Fibroblast of skin of right quadriceps (primary cell): ENCODE measurements at places on chromosomes 2 and 18.

GRCh38 chr2:60413814-60414168 lies 139.7 kb downstream of the BCL11A start:
- DNase-seq: no peak

GRCh38 chr2:234496055-234496834 lies 636 bp downstream of the ARL4C start:
- DNase-seq: peak; percentile 27

DNA sequence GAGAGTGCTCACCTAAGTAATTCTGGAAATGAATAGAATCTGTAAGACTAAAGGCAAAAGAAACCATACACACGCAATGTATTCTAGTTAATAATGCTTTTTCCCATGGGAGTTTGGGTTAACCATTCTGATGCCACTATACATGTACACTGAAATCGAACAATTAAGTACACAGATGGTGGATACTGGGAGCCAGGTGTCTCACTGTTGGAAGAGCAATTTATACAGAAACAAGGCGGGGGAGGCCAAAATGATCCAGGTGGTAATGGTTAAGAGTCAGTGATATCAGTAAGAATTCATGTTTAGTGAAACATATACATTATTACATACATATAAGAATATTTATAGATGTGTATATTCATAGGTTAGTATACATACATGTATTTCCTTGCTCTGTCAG lies 67.2 kb downstream of the TMEM131 start:
- DNase-seq: no peak

DNA sequence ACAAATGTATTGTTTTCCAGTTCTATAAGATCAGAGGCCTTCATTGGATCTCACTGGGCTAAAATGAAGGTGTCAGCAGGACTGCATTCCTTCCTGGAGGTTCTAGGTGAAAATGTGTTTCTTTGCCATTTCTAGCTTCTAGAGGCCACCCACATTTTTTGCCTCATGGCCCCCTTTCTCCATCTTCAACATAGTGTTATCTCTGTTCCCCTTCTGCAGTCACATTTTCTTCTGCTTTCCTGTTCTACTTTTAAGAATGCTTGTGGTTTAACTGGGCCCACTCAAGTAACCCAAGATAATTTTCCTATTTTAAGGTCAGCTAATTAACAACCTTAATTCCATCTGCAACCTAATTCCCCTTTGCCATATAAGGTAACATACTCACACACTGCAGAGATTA lies 36.1 kb downstream of the METTL21A start:
- DNase-seq: no peak

DNA sequence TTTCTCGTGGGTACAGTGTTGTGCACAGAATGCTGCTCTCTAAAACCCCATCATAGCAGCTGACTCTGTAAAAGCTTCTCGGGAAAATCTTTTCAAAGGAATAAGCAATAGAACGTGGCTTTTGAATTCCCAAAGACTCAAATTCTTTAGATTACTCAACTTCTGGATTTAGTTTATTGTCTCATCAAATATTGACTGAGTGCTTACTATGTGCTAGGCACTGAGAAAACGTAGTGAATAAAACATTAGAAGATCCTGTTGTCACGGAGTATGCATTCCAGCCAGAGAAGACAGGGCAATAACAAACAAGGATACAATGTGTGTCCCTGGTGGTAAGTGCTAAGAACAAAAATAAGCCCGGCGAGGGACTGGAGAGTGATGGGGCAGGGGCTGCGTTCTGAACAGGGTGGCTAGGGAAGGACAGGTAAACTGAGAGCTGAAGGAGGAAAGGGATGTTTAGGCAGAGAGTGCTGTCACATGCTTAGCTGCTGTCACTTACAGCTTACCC lies 178.2 kb upstream of the SIX3 start:
- no peak for DNase-seq

DNA sequence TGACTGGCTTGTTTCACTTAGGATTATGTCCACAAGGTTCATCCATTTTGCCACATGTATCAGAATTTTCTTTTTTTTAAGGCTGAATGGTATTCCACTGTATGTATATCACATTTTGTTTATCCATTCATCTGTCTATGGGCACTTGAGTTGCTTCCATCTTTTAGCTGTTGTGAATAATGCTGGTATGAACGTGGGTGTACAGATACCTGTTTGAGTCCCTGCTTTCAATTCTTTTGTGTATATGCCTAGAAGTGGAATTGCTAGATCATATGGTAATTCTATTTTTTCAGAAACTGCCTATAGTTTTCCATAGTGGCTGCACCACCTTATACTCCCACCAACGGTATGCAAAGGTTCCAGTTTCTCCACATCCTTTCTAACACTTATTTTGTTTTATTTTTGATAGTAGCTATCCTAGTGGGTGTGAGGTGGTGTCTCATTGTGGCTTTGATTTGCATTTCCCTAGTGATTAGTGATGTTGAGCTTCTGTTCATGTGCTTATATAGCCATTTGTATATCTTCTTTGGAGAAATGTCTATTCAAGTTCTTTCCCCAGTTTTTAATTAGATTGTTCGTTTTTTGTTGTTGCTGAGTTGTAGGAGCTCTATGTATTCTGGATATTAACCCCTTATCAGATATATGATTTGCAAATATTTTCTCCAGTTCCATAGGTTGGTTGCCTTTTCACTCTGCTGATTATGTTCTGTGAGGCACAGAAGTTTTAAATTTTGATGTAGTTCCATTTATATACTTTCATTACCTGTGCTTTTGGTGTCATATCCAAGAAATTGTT lies 40.7 kb downstream of the TTC39C start:
- DNase-seq: no peak

GRCh38 chr2:7009207-7009911 lies 92.1 kb downstream of the RNF144A start:
- DNase-seq: no peak

- no peak for DNase-seq
These were observed 166.7 kb upstream of the ZNF521 start for GRCh38 chr18:25518716-25519053.

GRCh38 chr18:45788861-45789260 lies 36.6 kb upstream of the SIGLEC15 start:
- DNase-seq: no peak

GRCh38 chr2:236321415-236321814 lies 57.2 kb upstream of the ASB18 start:
- no peak for DNase-seq

DNA sequence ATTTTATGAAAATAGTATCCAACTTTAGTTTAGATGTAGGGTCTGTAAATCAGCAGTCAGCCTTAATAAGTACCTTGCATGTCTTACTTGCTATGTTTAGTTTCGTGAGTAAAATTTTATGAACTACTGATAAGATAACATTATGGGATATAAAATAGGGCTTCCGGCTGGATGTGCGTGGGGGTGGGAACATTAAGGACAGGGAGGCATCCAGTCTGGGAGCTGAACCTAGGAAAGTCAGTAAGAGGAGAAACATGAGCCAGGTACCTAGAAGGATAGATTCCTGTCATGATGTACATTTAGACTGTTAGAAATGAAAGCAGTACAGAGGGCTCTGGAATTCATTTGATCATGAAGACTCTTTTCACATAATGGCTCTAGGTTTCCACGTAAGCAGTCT lies 12.7 kb upstream of the KCNJ13 start:
- no peak for DNase-seq

- DNase-seq: peak; percentile 68
These were observed 156.2 kb upstream of the TCF4 start for GRCh38 chr18:55744206-55744605.

- peak; percentile 30 for DNase-seq
These were observed 76.4 kb downstream of the AGAP1 start for GRCh38 chr2:235570256-235570655.

- no peak for DNase-seq
These were observed 3.6 kb upstream of the RUFY4 start for GRCh38 chr2:218065239-218066006.

- DNase-seq: no peak
These were observed 2.8 kb upstream of the PPP4R3B start for GRCh38 chr2:55620123-55620779.

GRCh38 chr2:26610504-26611335 lies 30.4 kb downstream of the CIB4 start:
- no peak for DNase-seq

DNA sequence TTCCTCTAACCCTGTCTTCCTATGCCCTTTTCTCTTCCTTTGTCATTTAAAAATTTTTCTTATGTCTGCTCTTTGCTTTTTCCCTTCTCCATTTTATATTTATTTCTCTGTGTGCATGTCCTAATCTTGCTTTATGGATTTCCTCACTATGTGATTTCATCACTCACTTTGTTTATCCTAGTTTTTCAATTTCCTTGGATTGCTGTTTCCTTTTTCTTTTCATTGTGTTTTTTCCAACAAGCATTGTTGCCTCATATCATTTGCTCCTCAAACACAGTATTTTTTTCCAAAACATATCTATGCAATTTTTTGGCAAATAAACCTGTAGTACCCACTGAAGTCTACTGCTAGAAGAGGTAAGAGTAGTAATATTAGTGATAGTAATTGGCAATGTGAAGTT lies 67.4 kb upstream of the PNPT1 start:
- DNase-seq: no peak

- no peak for DNase-seq
These were observed 295.2 kb upstream of the LRP1B start for GRCh38 chr2:142426064-142426463.

GRCh38 chr2:218783688-218784087 lies 1.7 kb downstream of the CYP27A1 start:
- DNase-seq: no peak
